CD4-positive, alpha-beta T cell treated with Interleukin-4 for 1 hour (primary cell): ENCODE measurements at places on chromosomes 16 and 17.
A peak's percentile ranks its signal among the peaks of the same experiment; 100 is the strongest.

DNA sequence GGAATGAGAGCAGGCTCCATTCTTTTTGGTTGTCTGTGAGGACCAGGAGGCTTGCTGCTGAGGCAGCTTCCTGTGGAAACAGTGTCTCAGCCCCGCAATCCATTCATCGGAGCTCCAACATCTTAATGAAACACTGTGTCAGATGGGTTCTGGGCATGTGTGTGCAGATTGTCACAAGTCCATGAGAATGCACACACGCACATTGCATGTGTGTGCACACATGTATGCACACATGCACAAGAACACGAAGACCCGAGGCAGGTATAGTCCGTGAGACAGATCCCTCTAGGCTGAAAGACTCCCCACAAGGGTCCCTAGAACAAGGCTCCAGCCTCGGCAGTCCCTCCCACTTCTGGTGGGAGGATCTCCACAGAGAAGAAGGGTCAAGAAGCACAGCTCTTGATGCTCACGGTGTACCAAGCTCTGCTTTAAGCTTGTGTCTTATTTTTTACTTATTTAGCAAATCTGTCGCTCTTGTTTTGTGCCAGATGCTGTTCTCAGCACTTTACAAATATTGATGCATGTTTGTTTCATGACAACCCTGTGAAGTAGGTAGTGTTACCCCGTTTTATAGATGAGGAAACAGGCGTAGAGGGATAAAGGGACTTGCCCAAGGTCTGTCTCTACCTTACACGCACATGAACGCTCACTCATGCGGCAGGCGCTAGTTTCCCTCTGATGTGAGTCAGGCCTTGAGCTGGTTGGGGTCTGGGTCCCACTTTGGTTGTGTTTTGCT, 213.1 kb downstream of the SEC14L1 start:
- no peak for DNase-seq

DNA sequence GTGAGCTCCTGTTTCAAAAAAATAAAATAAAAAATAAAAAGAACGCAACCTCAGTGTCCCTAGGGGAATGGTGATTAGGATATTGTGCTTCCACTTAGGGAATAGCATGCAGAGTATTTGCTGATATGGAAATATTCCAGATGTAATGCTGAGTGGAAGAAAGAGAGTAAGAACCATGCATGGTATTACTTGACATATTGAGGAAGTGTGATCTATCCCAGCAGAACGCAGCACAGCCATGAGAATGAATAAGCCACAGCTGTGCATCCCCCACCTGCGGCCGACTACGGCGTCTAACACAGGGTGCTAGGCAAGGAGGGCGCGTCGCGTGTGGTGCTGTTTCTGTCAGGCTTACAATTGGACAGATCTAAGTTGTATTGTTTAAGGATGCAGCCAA, 49.5 kb downstream of the FOXK2 start:
- DNase-seq: no peak

- DNase-seq: no peak
Observed at GRCh38 chr17:65952015-65952414, 239.9 kb downstream of the CEP112 start.

DNA sequence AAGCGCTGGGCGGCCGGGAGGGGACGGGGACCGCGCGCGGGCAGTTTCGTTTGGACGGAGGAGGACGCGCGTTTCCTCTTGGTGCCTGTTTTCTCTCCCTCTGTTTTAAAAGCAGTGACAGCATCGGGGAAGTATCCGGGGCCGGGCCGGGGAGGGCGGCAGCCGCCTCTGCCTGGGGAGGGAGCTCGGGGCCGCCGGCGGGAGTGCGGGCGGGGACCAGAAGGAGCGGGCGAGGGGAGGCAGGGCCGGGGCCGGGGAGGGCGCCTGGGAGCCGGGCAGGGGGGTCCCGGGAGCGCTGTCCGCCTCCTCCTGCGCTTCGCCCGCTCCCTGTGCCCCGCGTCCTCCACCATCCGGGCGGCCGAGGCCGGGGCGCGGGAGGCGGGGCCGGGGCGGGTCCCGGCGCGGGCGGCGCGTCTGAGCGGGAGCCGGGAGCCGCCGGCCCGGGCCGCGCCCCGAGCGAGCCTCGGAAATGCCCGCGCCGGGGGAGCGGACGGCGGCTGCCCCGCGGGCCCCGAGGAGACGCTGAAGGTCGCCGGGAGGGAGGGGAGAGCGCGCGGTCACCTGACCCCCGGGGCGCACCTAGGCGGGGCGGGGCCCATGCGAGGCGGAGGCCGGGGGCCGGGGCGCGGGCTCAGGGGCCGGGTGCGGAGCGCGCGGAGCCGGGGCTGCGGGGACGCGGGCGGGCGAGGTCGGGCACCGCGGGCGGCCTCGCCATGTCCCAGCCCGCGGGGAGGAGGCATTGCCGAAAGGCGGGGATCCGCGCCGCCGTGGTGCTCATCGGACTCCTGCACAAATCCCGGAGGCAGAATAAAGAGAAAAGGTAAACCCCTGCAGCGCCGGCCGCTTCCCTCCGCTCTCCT, 57.3 kb downstream of the RAP1GAP2 start:
- DNase-seq: peak; percentile 41

DNA sequence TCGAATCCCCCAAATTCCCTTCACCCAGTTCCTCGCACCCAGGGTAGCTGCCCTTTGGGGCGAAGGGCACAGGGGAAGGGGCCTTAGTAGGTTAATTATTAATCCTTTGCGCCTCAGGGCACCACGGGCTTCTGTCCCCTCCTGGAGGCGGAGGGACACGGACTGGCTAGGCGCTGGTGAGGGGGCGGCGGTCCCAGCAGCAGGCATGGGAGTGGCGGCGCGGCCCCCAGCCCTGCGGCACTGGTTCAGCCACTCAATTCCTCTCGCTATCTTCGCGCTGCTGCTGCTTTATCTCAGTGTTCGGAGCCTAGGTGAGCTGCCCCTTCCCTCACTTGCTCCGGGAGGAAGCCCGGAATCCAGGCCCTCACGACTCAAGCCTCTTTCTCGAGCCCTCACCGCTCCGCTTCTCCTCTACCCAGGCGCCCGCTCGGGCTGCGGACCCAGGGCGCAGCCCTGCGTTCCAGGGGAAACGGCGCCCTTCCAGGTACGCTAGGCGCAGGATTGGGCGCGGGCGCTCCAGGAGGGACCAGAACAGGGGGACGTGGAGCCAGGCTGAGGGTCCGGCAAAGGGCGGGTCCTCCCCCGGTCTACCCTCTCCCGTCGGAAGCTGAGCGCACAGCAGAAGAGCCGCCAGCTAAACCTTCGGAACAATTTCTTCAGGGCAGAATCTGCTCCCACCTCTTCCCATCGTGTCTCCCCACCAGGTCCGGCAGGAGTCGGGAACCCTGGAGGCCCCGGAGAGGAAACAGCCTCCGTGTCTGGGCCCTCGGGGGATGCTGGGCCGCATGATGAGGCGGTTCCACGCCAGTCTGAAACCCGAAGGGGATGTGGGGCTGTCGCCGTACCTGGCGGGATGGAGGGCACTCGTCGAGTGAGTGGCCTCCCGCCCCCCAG, at the start of gene GLTPD2:
TSS of gene GLTPD2 (plus strand) at position 158 of the 894 bp plus-strand sequence. CDS start at position 206, 48 bp downstream.
- DNase-seq: no peak

DNA sequence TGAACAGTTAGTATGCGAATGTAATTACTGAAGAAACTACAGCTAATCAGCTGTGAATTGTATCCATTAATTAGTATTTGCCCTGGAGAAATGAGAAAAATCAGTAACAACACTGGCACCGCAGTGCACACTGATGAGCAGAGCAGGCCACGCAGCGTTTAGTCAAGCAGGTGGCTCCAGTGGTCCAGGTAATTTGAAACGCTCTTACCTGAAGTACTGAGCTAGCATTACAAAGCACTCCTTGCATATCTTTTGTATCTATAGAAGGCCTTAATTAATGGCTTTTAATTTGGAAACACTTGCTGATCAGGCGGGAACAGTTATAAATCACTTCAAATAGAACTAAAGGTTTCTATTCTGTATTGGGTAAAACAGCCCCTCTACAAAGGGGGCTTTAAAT, 76.4 kb downstream of the TOX3 start:
- DNase-seq: no peak

- DNase-seq: no peak
Observed at GRCh38 chr16:30470632-30470995, 1.9 kb upstream of the ITGAL start.

GRCh38 chr16:90019543-90020259, 445 bp upstream of the DBNDD1 start:
- DNase-seq: peak; percentile 44

- DNase-seq: peak; percentile 82
Observed at GRCh38 chr17:39755554-39756379, 18.0 kb downstream of the GRB7 start.
